IMR-90 (cell line): ENCODE measurements at places on chromosomes 5 and 9. TPM values are rescaled to one million over a fixed set of nuclear protein-coding genes. Genes with fewer than 3 reads are reported as not detected.

The LMX1B gene
- total RNA-seq, result not detected in 2 replicates

- no peak for DNase-seq
These were observed 68.6 kb downstream of the MLLT3 start for GRCh38 chr9:20553558-20554149.

The SPATA31D3 gene
- not detected in 2 replicates for total RNA-seq

The OR1B1 gene
- total RNA-seq, result not detected in 2 replicates

GRCh38 chr9:136515276-136515675, 30.6 kb downstream of the NOTCH1 start:
- DNase-seq, result no peak

The WNT8A gene
- not detected in 2 replicates for total RNA-seq
